NCI-H1417 (cell line): ENCODE measurements at places on chromosomes 2 and 18.

- peak; percentile 54 for DNase-seq
Measured at GRCh38 chr2:11757101-11757500, 10.7 kb downstream of the LPIN1 start.

DNA sequence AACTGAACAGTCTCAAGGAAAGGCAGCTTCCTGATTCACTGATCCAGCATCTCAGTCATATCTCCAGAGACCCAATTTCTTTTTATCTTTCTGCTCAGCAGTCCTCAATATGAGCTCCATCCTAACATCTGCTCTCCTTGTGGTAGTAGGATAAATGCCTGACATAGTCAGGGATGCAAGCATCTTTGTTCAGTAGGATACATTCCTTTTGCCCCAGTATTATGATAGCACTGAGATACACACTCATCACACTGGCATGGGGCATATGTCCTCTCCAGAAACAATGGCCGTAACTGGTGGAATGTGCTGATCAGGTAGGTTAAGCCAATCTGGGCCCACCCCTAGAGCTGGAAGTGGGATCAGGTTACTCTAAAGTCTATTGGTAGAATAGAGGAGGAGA, 207.2 kb downstream of the ETAA1 start:
- no peak for DNase-seq

DNA sequence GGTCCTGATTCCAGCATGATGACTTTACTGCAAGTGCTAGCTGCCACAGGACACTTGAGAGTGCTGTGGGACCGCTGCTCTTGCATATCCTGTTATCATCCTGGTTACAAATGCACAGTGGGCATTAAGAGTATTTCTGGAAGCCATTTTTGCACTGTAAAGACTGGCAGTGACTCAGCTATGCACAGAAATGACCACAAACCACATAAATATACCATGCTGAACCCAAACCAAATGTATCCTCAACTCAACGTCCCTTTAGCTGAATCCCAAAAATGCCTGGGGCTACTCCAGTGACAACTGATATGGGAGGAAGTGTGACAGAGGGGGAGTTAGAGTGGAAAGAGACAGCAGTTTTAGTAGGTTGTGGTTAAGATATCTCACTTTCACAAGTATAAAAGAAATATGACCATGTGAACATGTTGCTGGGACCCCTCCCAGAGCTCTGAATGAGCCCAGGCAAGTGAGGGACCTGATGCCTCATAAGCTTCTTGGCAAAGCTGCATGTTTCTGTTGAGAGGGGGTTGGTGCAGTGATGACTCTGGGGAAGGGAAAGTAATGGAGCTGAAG, 37.3 kb downstream of the RHBDD1 start:
- no peak for DNase-seq

DNA sequence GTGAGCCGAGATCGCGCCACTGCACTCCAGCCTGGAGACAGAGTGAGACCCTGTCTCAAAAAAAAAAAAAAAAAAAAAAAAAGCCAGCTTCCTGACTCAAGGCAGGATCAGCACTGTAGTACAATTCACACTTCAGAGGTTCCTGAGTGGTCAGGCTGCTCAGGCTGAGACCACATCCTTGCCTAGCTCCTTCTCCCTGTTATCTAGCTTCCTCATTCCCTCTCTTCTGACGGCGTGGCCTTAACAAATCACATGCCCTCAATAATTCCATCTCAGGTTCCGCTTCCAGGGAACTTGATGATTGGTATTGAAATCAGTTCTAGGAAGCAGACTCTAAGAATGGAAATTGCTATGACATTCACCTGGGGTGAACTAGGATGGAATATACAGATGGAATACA, 29.8 kb upstream of the KDM3A start:
- DNase-seq, result no peak

GRCh38 chr2:33051586-33052360, 105.0 kb downstream of the LTBP1 start:
- no peak for DNase-seq

- DNase-seq, result no peak
Measured at GRCh38 chr2:109407276-109408042, 206.3 kb downstream of the SEPTIN10 start.

DNA sequence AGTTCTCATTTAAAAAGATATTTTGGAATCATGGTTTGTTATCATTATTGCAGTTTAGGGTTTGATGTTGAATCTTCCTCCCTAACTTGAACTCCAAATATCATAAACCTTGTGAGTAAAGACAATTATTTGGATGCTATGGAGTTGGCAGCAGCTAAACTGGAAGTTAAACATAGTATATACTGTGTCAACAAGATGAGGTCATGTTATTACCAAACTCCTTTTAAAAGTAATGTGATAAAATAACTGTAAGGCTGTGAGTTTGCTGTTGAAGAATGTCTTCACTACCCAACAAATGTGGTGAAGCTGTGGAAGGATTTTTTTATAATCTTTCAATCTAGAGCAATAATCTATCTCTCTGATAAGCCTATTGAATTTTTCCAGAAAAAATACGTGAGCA, 16.0 kb downstream of the DNAH6 start:
- no peak for DNase-seq

DNA sequence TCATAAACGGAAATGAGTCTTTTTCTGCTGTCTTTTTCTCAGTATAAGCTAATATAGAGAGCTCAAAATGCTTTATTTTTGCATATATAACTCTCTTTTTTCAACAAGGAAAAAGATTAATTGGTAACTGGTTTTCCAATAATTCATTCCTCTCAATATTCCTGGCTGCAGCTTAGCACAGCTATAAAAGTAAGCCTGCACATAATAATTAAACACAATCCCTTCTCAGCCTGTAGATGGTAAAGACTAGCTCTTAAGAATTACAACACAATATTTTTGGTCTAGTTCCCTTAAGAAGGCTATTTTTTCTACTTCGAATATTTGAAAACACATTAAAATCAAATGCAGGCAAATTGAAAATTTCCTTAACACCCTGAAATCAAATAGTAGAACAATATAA, 258.0 kb downstream of the DOK6 start:
- no peak for DNase-seq

DNA sequence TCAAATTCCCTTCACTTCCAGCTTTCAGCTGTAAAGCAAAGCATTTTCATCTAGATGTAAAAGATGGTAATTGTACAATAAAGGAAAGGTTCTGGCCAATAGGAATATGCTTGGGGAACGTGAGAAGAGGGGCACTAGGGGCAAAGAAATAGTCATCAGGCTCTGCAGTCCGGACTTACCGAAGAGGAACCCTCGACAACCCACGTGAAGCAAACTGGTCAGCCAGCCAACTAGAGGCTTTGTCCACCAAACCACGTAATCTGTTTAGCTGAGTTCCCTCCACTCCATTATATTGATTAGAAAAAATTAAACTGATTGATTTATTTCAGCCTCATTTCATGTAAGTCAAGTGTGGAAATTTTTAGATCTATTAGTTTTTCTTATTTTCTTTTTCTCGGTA, 300.4 kb upstream of the FANCL start:
- no peak for DNase-seq

GRCh38 chr18:37458697-37459096, 106.9 kb downstream of the CELF4 start:
- no peak for DNase-seq

DNA sequence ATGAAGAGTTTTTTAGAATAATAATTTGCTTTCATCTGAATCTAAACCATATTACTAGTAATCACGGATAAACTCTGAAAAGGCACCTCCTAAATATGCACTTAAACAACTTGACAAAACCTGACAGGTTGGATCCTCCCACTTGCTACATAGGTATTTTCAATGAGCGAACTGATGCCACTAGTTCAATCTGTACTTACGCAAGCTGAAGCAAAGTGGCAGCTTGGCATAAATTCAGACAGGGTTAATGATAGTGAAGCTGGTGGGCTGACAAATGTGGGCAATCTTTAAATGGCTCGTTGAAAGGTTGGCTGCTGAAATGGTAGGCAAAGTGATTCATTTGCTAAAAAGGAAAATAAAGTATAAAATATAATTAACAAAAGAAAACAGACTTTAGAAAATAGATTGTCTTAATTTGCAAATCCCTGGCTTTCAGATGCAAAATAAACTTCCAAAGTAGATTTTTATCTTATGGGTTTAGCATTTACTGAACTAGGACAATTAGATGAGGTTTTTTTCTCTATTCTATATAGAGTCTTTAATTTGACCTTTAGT, 1713.5 kb upstream of the SLC39A10 start:
- DNase-seq, result no peak

- DNase-seq, result no peak
Measured at GRCh38 chr18:46767217-46767616, 10.4 kb upstream of the ST8SIA5 start.

GRCh38 chr2:16282511-16282910, 342.2 kb downstream of the MYCN start:
- DNase-seq, result no peak

DNA sequence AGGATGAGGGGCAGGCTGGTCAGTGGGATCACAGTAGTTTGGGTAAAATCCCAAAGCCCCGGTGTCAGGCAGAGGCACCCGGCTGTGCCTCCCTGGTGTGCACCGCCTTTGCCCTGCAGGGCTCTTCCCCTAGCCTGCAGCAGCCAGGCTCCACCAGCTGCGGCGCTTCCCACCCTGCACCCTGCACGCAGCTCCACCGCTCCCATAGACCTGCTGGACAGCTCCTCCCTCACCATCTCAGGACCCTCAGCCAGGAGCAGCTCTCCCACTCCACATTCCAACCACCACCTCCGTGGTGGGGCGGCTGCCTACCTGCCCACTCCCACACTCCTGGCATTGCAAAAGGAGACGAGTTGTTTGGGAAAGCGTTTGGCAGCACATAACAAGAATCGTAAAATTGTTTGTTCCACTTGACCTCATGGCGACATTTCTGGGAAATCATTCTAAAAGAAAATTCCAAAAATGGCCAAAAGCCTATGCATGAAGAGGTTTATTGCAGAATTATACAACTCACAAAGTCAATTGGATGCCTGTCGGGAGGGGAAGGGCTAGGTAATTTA, 287.4 kb upstream of the HDAC4 start:
- DNase-seq, result no peak

DNA sequence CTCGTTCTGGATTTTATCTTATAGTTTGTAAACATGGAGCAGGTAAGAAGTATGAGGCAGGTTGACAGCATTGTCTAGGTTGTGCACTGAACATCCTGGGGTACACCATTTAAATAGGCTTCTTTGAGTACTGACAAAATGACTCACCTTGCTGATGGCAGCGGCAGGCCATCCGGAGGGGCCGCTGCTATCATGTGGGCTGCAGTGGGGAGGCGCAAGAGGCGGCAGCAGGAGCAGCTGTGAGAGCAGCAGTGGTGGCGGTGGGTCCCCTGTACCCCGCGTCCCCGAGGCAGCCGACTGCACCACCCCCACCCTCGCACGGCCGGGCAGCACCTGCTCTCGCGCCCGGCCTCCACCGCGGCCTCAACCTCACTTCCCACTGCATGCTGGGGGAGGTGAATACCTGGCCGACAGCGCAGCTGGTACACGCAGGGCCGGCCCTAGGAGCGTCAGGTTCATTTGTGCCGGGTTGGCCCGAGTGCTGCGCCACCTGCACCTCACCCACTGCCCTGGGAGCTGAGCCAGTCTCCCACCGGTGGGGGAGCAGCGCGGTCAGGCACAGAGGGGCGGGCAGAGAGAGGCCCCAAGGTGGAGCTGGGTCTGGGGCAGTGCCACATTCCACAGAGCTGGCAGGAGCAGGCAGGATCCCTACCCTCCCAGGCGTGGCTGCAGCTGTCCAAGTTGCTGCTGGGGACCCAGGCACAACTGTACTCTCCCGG, 154.5 kb upstream of the RBMS1 start:
- DNase-seq, result no peak

GRCh38 chr2:229674830-229675530, 39.4 kb downstream of the DNER start:
- DNase-seq, result no peak
